ENCODE measurements at places on chromosomes 5 and 9. TPM values are rescaled to one million over a fixed set of nuclear protein-coding genes. Genes with fewer than 3 reads are reported as not detected.

DNA sequence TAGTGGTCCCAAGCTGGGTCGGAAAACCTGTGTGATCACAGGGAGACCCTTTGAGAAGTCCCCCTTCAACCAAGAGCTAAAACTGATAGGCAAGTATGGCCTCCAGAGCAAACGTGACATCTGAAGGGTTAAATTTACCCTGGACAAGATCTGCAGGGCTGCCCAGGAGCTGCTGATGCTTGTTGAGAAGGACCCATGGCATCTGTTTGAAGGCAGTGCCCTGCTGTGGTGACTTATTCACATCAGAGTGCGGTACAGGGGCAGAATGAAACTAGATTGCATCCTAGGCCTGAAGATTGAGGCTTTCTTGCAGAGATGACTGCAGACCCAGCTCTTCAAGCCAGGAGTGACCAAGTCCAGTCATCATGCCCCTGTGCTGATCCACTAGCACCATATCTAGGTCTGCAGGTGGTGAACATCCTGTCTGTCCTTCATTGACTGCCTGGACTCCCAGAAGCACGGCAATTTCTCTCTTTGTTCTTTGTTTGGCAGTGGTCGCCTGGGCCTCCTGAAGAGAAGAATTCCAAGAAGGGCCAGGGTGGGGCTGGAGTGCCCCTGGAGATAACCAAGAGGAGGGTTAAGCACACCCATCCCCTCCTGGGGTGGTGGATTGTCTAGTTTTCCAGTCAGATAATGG is 25.7 kb upstream of the CHD1 start:
- no peaks in the 10 kb centered on the region for H3K4me1 ChIP-seq
- no peaks in the 10 kb centered on the region for H3K36me3 ChIP-seq
- H3K4me3 ChIP-seq: no peak overlapping the region

GRCh38 chr9:98971168-98971914 is 27.6 kb downstream of the COL15A1 start:
- peaks cover 24% of the 10 kb centered on the region for H3K27me3 ChIP-seq
- no peak for DNase-seq
- no peak overlapping the region for H3K27ac ChIP-seq
- H3K4me1 ChIP-seq: peaks cover 43% of the 10 kb centered on the region
- no peak overlapping the region for H3K4me3 ChIP-seq

Gene ENC1
- total RNA-seq: 10.7 TPM

Gene PCDHGA2
- 0.66 TPM for total RNA-seq

Gene ANKRD31
- 0.09 TPM for total RNA-seq
